Activated CD8-positive, alpha-beta memory T cell treated with anti-CD3 and anti-CD28 coated beads, Interleukin-2, amount 50 U/mL, for 48 hours (primary cell): ENCODE measurements at places on chromosomes 4 and X.

- DNase-seq: no peak
These were observed 109.5 kb downstream of the PRR32 start for GRCh38 chrX:126929071-126929470.

DNA sequence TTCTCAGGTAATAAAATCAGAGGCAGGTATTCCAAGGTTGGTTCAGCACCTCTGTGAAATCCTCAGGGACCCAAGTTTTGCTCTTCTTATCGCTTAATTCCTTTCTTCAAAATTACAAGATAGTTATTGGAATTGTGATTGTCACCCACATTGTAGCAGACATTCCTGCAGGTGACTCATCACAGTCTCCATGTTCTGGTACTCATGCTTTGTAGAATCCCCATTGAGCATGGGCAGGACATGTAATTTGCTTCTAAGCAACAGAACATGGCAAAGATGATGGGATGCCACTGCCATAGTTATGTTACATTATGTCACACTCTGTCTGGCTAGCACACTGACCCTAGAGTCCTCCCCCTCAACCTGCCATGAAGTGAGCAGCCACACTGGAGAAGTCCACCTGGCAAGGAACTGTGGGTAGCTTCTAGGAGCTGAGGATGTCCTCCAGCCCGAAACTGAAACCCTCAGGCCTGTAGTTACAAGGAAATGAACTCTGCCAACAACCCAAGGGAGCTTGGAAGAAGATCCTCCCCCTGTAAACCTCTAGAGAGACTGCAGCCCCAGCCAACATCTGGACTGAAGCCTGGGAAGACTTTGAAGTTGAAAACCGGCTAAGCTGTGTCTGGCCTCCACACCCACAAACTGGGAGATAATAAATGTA, 58.3 kb upstream of the GUCY1A1 start:
- DNase-seq: no peak

DNA sequence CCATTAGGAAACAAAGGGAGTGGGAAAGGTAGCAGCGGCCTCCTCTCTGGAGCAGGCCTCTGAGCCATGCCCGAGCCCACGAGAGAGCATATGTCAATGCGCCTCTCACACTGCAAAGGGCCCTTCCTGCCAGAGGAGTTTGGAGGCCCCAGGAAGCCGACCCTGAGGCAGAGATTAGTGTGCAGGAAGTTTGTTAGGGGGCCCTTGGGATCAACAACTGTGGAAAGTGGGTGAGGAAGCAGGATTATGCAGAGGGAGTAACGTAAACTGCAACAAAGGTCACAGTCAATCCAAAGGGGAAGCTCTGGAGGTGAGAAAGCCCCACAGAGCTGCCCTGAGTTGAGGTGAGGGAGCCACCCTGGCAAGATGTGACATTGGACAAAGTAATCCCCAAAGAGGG, 17.4 kb downstream of the RTL5 start:
- DNase-seq: no peak

- no peak for DNase-seq
These were observed 37.4 kb upstream of the PDK3 start for GRCh38 chrX:24427747-24428019.

- DNase-seq: no peak
These were observed 46.7 kb downstream of the MAOB start for GRCh38 chrX:43835559-43835958.

GRCh38 chrX:153673428-153674218, at the start of gene PNCK:
TSS of gene PNCK (minus strand) at chrX:153673813. CDS start at chrX:153673076, 737 bp downstream.
- DNase-seq: no peak

DNA sequence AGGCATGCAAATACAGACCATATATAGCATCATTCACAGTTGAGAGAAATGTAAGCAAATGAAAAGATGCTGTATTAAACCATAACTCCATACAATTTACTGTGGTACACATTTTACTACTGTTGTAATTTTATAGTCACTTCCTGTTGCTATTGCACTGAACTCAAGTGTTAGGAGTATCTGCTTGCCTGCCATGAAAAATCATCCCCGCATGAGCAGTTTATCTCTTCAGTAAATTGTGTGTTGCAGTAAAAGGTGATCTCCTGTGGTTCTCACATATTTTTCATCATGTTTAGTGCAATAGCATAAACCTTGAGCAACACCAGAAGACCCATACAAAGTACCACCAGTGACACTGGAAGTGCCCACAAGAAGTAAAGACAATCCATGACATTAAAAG, 1153.4 kb downstream of the FAT4 start:
- DNase-seq: no peak

GRCh38 chr4:134627366-134627765, 425.8 kb upstream of the PABPC4L start:
- no peak for DNase-seq

DNA sequence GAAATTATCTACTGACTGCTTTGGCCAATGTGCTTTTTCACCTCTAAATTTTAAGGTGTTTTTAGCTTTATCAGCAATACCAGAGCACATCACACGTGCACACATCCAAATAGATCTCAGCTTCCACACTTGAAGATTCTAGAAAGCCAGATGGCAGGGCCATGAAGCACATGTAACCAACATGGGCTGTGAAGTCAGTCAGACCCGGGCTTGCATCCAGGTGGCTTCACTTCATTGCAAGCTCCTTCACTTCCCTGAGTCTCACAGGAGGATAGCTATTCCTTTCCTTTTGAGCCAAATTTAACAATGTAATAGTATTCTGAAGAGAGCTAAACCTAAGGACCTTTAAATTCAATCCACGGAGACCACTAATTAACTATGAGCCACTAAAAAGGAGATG, 86.5 kb downstream of the SH3RF1 start:
- no peak for DNase-seq
